ENCODE measurements at places on chromosomes 7 and 10.

DNA sequence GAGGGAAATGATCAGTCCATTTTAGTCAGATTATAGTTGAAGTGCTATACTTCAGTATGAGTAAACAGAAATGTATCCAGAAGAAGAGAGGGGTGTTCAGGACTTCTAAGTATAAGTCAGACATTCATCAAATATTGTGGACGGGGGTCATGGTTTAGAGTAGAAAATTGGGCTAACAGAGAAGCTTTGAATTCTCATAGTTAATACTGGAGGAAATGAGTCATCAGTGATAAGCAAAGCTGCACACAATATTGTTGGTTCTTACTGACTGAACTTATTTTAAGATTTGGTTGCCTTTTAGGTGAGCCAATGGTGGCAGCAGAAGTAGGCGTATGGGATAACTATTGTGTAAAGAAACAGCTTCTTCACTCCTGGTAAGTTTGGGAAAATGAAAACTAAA is 1.7 kb upstream of the SUMF2 start:
- DNase-seq = no peak

DNA sequence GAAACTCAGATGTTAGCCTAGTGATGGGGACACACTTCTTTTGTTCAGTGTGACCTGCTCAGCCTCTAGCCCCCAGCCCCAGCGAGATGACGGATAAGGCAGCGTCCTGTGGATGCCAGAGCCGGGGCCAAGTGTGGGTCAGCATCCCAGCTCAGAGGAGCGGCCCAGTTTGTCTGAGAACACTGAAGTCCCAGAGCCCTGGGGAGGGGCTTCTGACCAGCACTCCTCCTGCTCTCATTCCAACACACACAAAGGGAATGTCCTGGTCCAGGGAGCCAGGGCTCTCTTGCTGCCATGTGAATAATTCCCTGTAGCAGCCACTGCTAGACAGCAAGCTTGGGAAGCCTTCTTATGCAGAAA is 4.5 kb upstream of the ATP6V0E2 start:
- DNase-seq = no peak

- no peak for DNase-seq
Measured at GRCh38 chr10:21264271-21264670, 261.2 kb downstream of the SKIDA1 start.

DNA sequence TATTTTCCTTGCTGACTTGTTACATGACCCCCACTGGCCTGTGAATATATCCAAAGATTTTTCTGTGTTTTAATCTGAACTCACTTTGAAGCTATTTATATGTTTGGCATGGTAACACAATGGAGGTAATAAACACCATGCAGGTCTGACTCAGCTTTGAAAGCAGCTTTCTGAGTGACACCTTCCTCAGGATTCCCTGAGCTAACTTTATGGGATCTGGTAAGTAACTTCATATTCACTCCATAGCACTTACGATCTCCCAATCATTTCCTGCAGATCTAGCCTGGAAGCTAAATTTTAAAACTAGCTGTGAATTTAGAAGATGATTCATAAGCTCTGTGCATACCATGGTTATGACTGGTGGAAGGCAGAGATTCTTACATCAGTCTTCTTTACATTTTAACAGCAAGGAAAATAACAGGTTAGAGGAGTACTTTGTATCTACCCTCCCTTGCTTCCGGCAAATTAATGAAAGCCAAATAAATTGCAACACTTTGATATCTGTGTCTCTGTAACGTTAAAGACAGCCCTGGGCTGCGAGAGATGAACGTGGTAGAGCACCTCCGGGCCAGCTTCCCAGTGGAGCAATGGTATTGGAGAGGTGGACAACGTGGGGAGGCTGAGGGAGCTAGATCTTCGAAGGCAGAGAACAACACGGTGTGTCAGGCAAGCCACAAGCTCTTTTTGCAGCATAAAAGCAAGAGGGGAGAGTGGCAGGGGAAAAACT is 170.2 kb upstream of the KLF14 start:
- DNase-seq = no peak

GRCh38 chr7:27961255-27961654 is 219.3 kb downstream of the JAZF1 start:
- DNase-seq = no peak

DNA sequence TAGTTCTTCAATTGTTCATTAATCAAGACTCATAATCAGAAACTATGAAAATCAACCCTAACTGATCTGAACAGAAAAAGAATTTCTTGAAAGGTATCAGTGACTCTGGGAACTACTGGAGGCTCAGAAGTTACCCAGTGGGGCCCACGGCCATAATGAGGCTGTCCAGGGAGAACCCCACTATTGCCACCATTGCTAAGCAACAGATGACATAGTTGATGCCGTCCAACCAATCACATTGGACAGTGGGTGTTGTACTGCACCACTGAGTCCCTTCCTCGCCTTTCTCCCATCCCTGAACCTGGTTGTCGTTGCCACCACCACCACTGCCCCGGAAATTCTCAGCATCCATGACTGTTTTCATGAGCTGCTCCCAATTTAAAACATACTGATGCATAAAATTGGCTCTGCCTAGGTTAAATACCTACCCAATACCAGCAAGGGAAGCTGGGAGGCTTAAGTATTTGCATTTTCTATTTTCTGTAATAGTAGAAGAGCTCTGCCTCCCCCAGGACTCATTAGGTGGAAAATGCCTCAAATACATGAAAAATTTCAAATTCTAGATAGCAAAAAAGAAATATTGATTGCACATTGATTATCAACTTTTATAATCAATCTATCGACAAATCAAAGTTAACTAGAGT is 26.7 kb upstream of the USP6NL start:
- DNase-seq = no peak

GRCh38 chr7:64098-64915 is 128.1 kb upstream of the FAM20C start:
- DNase-seq = no peak

DNA sequence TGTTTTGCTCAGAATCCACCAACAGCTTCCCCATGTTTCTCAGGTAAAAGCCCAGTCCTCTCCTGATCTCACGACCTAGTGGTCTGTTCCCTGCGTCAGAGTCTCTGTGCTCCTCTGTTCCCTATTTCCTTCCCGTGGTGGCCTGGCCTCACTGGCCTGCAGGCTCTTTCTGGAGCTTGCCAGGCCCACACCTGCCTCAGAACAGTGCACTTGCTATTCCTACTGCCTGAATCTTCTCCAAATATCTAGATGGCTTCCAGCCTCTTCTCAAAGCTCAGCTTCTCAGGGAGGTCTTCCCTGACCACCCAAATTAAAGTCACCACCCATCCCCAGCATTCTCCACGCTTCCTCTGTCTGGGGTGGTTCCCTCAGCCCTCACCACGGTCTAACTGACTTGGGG is 165.3 kb downstream of the USP6NL start:
- DNase-seq = no peak

DNA sequence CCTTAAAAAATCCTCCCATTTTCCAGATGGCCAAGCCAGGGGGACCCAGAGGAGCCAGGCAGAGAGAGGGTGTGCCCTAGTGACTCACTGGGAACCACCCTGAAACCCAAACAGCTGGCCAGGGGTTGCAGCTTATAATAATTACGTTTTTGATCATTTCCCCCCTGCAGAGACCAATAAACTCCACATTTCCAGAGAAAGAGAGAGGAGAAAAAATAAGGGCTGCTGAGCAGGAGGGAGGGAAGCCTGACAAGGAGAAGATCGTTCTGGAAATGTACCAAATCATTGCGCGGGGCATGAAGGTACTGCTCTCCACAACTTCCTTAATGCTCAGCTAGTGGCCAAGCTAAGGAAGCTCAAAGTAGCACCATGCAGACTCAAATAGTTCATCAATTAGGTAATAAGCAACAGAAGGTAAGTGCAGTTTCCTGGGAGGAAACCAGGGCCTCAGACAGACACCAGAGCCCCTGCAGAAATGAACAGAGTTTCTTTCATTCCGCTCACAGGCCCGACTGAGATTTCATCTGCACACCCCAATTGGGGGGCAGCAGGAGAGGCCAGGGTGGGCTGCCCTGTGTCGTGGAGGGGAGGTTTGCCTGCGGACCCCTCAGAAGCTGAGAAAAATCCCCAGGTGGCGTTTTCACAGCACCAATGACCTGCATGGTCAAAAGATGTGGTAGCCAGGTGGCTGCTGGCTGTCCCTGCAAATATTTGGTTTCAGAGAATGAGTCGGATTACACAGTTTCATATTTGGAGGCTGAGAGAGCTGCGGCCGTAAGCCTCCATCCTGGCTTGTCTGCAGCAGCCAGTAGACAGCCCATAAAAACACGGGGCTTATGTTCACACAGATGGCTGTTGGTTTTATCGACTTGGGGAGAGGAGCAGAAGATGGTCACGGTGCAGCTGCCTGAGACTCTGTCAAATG is 153.2 kb upstream of the LYZL2 start:
- DNase-seq = no peak

- no peak for DNase-seq
Measured at GRCh38 chr7:42105554-42106358, 131.3 kb downstream of the GLI3 start.

DNA sequence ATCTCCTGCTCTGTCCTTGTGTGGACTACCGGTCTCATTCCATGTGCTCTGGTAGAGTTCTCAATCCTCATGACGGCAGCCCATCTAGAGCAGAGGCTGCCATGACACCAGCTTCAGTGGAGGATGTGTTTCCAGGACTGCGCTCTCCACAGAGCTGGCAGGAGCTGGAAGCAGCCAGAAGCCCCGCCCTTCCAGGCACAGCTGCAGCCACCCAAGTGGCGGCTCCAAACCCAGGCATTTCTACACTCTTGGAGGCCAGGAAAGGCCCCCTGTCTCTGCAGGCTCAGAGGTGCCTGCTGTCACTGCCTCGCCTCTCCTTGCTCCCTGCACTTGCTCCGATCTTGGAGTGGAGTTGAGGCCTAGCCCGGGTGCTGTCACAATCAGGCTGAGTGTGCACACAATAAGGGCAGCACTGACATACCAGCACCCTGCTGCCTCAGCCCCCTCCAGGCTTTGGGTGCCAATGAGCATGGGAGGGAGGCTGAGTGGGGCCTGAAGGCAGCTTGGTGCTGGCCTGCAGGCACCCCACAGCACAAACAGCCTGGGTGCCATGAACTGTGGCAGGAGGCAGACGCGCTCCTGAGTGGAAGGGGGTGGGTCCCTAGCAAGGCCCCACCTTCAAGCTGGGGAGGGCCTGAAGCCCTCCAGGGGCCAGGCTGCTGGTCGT is 122.1 kb downstream of the LRRN3 start:
- no peak for DNase-seq

DNA sequence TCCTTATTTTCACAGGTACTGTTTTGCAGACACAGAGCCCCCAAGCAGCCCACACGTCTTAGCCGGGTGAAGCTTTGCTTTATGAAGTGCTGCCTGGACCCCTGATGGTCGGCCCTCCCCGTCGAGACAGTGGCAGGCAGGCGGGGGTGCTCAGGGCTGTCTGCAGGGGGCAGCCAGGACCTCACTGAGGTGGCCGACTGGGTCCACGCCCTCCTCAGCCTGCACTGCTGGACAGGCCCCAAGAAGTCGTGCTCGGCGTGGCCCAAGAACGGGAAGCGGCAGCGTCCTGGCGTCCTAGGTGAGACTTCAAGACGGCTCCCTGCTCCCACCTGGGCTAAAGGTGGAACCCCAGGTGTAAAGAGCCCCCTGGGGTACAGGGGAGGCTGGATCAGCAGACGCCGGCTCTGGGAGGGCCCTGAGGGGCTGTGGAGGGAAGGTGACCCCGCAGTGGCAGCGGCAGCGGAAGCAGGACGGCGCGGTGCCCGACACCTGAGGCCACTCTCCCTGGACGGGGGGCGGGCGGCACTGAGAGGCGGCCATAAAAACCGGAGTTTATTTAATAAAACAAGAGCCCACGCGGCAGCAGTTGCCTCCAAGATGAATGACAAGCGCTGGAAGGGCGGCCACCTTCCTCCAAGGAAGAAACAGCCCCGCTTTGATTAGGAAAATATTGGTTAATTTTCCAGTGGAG is 179.4 kb downstream of the ELFN1 start:
- no peak for DNase-seq

DNA sequence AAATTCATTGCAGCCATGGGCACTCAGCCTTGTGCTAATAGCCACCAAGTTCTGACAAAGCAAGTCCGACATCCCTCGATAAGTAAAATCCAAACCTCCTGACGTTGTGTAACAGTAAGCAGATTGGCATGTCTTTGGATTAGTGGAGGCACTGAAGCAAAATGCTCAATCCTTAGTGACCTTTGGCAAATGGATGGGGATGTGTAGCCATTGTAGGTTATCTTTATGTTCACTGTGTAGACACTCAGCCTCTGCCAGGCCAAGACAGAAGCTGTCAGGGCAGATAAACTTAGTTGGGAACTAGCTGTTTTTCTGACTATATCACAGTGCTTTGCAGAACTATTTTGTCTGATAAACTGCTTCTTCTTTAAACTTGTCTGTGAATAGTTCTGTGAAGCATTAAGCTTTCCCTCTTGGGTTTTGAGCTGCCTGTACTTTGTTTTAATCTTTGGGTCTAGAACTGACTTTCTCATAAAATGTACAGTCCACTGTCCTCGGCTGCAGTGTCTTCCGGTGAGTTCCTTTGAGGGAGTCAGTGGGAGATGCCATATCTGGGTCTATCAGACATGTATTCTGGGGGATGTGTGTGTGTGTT is 220.8 kb downstream of the LRMDA start:
- no peak for DNase-seq

Measured in effector CD8-positive, alpha-beta T cell (primary cell).